GM12878 (cell line): ENCODE measurements at places on chromosomes 4 and X.

DNA sequence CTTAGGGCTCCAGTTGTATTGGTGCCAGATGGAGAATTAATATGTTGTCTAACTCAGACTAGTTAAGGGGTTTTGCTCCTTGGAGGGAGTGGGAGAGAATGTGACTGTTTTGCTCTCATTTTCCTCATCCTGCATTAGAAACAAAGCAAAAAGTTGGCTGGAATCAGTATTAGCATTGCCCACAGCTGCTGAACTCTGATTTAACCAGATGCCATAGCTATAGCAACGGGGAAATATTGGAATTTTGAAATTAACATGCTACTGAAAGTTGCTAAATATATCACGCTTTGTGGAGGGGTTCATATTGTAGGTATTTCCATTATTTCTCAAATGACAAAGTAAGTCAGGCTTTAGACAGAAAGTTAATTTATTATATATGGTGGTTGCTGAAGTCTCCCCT is 66.7 kb upstream of the EOLA2 start:
- no peak for DNase-seq

DNA sequence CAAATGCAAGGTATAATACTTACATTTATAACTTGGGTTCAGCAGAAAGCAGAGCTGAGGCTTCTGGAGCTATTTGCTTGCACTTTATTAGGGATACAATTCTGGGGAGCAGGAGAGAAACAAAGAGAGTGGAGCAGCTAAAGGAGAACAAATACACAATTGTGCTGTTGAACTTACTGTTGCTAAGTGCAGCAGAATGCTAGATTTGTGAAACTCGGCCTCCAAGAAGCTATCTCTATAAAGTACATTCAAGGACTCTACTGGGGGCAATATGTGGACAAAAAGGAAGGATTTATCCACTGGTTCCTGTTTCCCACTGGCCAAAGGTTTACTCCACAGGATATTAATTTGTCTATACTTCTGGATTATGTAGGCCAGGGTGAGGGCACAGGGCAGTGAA is 86.8 kb downstream of the PPP1R2C start:
- no peak for DNase-seq

- no peak for DNase-seq
These were observed 5.8 kb upstream of the TET2 start for GRCh38 chr4:105140684-105141490.

GRCh38 chr4:188624370-188624769 is 485.1 kb downstream of the TRIML1 start:
- DNase-seq = no peak

DNA sequence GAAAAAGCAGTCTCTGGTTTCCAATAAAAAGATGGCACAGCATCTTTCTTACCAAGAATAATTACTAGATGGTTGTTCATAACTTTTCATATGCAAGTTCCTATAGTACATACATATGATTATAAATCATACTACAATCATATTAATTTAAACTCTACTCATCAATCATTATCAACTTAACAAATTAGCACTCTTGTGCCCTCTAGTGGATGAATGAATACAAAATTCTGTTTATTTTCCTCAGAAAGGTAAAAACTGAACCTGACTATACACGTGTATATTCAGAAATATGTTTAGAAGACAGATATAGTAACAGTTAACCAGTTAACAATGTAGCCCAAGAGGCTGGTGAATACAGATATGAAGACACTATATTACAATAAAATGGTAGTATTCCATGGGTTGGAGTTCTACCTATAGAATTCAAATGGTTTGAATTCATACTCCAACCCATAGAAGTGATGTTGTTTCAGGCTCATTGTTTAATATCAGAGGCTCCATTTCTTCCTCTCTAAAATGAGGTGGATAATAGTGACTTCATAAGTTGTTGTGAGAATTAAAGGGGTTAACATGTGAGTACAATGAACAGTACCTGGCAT is 100.0 kb downstream of the ADAMTS3 start:
- no peak for DNase-seq

GRCh38 chr4:95304898-95305297 is 243.9 kb downstream of the UNC5C start:
- no peak for DNase-seq

DNA sequence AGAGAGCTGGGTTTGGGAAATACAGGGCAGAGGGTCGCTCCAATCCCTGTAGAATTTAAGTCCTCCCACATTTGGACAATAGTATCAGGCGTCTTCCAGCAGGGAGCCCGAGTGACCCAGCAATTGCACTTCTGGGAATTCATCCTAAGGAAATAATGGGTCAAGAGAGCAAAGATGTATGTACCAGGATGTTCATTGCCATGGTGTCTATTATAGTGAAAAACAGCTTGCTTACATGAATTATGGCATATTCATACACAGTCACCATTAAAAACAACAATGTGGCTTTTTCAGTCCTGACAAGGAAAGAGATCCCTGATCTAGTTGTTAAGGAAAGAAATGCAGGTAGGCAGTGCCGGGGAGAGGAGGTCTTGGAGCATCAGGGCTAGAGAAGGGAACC is 167.7 kb downstream of the PJA1 start:
- no peak for DNase-seq

DNA sequence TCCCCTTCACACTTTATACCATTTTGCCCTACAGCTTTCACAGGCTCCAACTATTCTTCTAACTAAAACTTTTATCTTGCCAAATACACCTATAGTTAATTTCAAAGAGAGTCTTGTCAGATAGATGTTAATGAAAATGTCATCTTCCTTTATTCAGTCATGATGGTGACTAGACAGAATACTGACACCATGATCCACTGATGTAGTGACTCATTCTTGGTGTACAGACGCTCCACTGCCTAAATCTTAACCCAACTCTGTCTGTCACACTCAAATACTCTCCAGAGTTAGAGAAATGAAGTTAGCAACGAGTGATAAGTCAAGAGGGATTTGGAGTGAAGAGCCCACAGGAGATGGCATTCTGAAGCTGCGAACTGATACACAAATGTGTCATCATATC is 32.1 kb upstream of the HDAC8 start:
- no peak for DNase-seq

DNA sequence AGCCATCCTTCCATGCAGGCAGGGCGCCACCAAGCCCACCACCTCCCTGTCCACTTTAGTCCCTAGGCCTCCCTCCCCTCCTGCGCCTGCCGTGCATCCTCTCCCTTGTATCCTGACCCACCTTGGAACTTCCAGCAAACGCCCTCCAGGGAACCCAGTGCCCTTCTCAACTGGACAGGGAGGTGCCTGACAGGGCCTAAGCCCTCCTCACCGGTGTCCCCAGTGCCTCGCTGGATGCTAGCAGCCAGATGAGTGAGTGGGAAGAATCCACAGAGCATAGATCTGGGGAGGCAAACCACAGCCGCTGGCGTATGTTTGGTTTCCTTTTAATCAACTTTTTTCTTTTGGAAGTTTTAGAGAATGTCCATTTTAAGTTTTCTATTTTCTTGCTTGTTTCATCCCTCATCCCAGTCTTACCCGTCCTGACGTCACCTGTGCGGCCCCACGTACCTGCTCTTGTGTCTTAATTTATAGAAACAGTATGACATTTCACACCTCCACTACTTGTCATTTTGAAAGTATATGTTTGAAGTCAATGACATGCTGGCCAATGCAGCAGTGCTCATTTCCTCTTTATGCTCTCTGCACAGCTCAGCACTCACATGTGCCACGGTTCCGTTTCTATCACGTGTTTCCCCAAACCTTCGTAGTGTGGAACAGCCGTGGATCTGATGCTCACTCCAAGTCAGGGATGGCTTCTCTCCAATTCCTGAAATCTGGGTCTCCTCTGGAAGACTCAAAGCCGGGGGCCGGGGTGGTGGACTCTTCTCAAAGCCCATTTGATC is 3.4 kb upstream of the HMX1 start:
- DNase-seq = no peak

GRCh38 chr4:2761035-2761923 is 5.1 kb upstream of the TNIP2 start:
- no peak for DNase-seq

DNA sequence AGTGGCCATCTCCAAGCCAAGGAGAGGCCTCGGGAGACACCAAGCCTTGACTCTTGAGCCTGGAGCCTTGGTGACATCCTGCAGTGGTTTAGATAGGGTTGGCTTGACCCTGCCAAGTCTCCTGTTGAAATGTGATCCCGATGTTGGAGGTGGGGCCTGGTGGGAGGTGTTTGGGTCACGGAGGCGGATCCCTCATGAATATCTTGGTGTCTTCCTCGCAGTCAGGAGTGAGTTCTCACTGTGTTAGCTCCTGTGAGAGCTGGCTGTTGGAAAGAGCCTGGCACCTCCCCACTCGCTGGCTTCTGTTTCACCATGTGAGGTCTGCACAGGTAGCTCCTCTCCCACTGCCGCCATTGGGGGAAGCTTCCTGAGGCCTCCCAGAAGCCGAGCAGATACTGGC is 38.8 kb downstream of the ADRA2C start:
- DNase-seq = no peak

DNA sequence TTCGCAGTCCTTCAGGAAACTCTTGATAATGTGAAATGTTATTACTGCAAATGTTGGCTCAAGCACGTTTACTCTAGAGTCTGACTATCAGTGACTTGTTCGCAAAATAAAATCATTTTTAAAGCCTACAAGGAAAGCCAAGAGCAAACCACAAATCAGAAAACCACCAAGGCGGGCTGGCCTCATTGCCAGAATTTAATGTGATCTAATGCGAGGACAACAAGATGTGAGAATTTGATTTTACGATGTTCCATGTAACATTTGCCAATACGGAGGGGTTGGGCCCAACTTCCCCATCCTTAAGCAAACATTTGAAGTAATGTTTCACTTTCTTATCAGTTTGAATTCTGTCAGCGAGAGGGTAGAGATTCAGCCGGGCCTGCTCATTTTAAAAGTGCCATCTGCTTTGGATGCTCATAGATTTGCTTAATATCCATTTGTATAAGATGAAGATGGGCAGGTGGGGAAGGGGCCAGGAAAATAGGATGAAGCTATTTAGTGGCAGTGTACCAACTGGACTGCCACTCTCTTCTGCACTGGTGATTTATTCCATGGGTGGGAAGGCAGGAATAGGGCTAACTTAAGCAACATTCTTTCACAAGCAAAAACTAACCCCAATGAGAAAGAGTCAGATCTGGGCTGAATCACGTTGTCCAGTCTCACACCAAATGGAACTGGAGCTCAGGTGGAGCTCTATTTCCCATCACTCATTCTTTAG is 225.3 kb downstream of the ANAPC10 start:
- no peak for DNase-seq

DNA sequence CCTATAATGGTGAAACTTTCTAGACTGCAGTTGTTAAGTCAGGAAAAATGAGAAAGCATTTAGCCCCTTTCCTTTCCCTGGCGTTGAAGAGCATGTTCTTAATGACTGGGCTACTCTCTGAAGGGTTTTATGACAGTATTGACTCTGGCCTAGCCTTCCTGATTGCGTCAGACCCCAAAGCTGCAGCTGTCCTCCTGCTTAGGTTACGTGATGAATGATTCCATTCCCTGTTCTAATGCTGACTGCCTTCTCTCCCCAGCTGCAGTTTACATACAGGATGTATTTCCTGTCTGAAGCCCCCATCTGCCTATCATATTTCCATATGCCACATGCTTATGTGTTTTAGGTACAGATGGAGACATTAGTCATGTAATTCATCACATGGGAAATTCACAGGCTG is 105.8 kb upstream of the EGFL6 start:
- no peak for DNase-seq

DNA sequence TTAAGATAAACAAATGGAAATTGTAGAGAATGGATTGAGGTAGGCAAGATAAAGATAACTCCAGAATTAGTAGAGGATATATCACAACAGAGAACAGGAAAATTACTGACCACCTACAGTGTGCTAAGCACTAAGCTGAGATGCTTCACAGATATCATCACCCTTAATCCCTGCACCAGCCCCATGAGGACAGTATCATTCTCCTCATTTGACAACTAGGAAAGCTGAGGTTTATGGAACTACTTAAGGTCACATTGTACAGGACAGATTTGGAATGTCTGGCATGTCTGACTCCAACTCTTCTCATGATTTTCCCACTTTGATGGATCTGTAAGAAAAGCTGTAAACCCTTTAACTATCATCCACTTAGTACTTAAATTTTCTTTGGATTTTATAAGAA is 95.5 kb downstream of the CASK start:
- DNase-seq = no peak

GRCh38 chr4:38704622-38705154 is 40.7 kb downstream of the KLF3 start:
- no peak for DNase-seq

GRCh38 chr4:74377714-74378113 is 12.8 kb downstream of the EREG start:
- no peak for DNase-seq

- DNase-seq = no peak
These were observed 178.7 kb downstream of the KDR start for GRCh38 chr4:54946741-54947140.

- DNase-seq = peak; percentile 45
These were observed 25.5 kb upstream of the FGF5 start for GRCh38 chr4:80240976-80241375.

DNA sequence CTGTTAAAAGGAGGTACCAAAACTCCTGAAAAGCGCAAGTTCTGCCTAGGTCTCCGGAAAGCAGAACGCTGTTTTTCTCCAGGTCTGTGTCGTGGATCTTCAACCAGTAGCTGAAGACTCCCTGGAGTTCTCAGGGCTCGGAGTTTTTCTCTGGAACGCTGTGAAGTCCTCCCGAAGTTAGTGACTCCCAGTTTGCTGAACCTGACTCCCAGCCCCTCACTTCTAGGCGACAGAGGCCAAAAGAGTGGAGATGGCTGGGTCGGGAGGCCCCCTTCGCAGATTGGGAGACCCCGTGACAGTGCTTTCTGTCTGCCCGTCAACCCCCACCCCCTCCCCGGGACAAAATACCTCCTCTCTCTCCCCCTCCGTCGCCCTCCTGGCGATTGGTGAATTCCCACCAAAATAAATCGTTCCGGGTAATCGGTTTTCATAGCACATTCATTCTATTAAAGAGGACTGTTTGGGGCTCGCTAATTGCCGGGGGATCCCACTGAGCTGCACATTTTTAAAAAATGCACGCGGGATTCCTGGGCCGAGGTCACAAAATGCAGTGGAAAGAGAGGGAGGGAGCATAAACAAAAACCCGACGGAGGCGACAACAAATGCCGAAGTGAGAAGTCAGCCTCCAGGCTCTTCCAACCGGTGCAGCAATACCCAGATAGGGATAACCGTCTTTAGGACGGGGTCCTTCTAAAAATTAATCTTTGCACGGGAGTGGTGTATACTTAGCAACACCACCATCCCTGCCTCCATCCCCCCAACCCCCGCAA is 4.0 kb upstream of the MSX1 start:
- no peak for DNase-seq
